ENCODE measurements at places on chromosomes 4 and X.

DNA sequence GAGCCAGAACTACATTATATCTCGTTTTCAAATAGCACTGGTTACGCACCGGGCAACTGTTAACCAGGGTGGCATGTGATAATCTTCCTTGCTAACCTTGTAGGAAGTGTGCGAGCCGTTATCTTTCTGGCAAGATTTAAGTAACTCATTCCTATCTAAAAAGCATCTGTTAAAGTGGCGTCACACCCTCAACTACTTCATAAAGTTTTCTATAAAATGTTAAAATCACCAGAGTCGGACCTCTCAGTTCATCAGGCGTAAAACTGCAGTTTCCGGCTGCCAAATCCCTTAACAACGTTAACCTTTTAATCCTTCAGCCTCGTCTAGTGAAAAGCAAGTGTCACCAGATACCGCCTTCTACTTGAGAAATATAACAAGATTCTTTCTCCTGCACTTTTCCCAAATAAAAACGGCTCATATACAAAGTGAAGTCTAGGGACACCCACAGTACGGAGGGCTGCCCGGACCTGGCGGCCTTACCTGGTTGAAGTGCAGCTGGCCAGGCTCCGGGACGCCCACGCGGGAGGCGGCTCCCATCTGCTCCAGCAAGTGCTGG lies 1.2 kb downstream of the SLC39A8 start:
- peak; percentile 73 for DNase-seq

- no peak for DNase-seq
Observed at GRCh38 chr4:176751061-176751460, 41.7 kb downstream of the VEGFC start.

DNA sequence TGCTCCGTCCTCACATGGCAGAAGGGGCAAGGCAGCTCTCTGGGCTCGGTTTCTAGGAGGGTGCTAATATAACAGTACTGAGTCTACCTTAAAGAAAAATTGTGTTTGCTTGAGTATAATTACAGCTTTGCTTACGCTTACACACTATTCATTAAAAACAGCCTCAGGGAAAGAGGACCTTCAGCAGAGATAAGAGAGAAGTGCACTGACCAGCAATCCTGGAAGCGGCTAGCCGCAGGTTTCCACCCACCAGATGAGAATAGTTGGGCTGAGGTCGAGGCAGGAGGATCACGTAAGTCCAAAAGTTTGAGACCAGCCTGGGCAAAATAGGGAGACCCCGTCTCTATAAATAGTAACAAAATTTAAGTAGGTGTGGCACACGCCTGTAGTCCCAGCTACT lies 15.2 kb upstream of the MRFAP1 start:
- no peak for DNase-seq

DNA sequence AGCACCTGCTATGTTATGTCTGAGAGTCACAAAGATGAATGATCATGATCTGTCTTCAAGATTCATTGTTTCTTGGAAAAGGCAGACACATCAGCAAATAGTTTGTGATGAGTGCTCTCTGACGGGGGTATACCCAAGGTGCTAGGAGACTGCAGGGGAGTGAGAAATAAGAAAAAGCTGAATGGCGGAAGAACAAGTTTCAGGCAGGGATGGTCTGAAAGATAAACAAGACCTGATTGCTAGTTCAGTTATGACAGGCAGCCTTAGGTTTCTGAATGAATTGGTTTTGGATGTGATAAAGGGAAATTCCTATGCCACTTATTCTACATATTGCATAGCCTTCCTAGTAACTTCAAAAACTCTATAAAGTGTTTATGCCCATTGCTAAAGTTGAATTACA lies 327.0 kb upstream of the DKK2 start:
- DNase-seq, result no peak

GRCh38 chr4:110163327-110164069 lies 34.9 kb downstream of the ELOVL6 start:
- DNase-seq, result no peak

DNA sequence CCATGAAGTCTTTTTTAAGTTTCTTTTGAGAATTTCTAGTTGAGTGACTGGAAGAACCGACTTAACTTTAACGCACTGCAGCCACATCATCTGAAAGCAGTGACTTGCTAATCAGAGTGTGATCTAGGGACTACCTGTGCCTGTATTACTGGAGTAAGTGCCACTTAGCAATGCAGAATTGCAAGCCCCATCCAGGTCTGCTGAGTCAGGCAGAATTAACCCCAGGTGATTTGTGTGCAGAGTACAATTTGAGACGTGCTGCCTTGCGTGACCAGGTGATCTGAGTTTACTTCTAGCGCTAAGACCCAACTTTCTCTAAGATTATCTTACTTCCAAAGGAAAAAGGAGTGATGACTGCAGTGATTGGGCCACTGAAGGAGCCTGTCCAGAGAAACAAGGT lies 85.3 kb downstream of the CLCN4 start:
- DNase-seq, result no peak

GRCh38 chr4:36330796-36331195 lies 49.4 kb downstream of the DTHD1 start:
- DNase-seq, result no peak

GRCh38 chr4:140735317-140735716 lies 20.9 kb downstream of the TBC1D9 start:
- no peak for DNase-seq

DNA sequence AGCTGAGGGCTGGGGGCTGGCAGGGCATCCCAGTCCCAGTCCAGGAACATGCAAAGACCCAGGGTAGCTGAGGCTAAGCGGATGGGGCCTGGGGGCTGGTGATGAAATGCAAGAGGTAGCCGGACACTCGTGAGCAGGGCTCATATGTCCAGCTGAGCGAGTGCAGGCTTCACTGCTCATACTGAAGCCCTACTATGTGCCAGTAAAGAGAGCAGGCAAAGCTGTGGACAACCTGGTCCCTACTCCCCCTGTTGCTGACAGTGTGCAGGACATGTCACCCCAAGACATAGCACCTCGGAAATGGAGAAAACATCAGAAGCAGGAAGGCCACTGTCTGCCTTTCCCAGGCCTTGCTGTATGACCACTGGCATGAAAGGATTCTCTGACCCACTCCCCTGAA lies 122.4 kb upstream of the STX18 start:
- no peak for DNase-seq

DNA sequence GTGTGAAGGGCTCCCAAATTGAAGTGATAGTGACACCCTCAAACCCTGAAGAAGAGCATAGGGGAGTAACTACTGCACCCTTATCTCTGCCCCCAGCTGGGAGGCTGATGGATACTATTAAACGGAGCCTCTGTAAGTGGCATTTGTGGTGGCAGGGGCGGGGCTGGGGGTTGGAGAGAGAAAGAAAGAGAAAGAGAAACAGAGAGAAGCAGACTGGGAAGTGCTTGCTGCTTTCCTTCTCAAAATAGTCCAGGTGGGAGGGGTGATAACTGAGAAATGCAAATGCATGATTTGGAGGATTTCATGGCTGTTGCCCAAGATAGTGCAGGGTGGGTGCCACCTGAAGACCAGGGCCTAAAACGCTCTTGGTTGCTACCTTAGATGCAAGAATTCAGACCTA lies 253.5 kb upstream of the GATB start:
- no peak for DNase-seq

DNA sequence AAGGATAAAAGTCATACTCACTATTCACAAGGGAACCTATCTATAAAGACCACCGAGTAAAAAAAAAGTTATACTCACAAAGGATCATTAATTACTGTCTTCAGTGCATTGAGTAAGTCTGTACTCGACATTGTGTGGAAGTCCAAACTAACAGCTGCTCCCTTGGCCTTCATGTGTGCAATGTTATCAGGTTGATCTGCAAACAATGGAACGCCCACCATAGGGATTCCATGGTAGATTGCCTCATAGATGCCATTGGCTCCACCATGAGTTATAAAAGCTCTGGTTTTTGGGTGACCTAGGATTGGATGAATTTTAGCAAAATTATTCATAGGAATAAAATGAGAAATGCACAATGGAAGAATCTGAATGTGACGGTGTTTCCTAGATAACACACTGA lies 10.6 kb downstream of the UGT2B4 start:
- no peak for DNase-seq

DNA sequence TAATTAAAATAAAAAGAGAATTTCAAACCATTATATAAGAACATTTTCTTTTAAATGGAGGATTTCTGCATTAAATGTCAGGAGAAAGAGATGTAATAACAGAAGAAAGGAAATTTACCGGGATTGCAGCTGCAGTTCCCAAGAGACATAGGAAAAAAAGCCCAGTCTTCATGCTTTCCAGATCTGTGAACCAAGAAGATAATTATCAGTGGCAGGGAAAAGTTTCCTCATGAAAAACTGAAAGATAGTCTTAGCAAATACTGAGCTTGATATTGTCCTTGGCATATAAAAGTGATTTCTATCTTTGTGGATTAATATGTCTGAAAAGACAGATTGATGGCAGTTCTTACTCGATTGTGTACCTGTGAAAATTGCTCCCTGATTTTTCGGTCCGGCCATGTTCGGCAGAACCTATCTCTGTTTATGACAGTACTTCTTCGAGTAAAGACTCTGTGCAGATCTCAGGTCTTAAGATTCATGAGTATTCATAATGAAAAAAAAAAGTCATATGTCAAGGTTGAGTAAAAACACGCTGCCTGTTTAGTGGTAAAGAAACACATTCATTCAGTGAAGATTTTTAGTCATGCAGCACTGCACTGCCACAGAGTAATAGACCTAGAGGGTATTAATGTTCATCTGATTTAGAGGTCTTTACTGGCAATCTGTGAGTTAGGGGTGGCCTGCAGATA lies 29.6 kb downstream of the SPARCL1 start:
- no peak for DNase-seq

DNA sequence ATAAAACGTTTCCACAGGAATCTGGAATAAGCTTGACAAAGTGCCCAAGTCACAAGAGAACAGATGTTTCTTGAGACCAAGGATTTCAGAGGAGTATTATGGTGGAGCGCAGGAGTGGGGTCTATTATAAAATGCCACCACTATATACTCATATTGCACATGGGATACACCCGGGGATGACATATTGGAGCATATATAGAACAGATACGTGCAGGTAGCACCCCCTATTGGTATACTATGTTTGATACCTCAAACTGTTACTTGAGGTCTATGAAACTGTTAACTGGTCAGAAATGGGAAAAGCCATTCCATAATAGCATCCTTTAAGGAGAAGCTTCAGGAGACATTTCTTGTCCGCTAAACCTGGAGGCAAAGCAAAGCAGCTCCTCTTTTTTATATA lies 86.0 kb downstream of the PCYT1B start:
- no peak for DNase-seq

GRCh38 chrX:64190136-64190740 lies 15.3 kb downstream of the AMER1 start:
- DNase-seq, result no peak

GRCh38 chrX:124401696-124402095 lies 55.3 kb downstream of the SH2D1A start:
- no peak for DNase-seq

DNA sequence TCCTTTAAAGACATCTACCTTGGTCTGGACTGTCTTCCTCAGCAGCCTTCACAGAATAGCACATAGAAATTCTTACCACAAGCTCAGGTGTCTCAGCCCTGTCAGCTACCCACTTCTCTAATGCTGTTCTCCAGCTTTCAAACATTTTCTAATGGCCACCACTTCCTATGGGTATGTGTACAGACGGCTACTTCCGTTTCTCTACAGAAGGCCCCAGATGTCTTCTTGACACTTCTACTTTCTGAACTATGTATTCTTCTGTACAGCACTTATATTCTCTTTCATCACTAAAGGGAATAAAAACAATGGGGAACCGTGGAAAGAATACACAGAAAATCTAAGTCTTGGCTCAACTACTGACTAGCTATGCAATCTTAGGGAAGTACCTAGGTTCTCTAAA lies 13.3 kb downstream of the OPHN1 start:
- DNase-seq, result no peak

GRCh38 chrX:47218920-47219815 lies 687 bp downstream of the CDK16 start:
- no peak for DNase-seq

- no peak for DNase-seq
Observed at GRCh38 chrX:149073479-149073878, 431.6 kb downstream of the IDS start.

GRCh38 chrX:103927030-103927429 lies 35.4 kb upstream of the TMSB15B start:
- no peak for DNase-seq

GRCh38 chrX:52988985-52989917 lies 30.9 kb upstream of the FAM156A start:
- no peak for DNase-seq

Data from CMK (cell line).